Glomerular endothelial cell (primary cell): ENCODE measurements at places on chromosomes 1 and 21.

GRCh38 chr1:221254813-221255212, 375.6 kb downstream of the HLX start:
- DNase-seq, result no peak

DNA sequence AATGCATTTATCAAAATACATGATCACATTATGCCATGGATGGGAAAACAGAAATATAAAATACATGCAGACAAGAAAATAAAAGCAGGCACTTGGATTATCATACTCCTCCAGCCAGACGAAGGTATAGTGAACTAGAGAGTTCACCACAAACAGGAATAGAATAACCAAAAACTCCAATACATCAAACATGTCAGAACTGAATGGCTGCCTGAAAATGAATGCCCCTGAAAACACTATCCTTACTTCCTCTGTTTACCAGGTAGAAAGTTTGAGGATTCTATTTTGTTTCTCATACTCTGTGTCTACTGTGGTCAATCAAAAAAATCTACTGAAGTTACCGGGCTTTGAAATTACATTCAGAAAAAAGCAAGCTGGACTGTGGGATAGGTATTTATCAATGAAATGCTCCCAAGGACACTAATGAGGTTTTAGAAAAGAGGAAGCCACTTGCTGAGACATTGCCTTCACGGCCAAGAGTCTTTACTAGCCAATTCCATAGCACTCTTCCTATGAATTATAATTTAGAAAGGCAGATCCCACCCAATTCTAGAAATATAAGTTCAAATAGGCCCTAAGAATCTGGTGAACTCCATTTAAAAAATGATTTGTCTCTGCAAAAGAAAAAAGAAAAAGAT, 197.7 kb downstream of the SMYD3 start:
- DNase-seq, result no peak

- DNase-seq, result no peak
These were observed 12.0 kb upstream of the ARHGEF19 start for GRCh38 chr1:16224472-16224871.

- DNase-seq, result no peak
These were observed 9.4 kb downstream of the SLX9 start for GRCh38 chr21:44949161-44949778.

DNA sequence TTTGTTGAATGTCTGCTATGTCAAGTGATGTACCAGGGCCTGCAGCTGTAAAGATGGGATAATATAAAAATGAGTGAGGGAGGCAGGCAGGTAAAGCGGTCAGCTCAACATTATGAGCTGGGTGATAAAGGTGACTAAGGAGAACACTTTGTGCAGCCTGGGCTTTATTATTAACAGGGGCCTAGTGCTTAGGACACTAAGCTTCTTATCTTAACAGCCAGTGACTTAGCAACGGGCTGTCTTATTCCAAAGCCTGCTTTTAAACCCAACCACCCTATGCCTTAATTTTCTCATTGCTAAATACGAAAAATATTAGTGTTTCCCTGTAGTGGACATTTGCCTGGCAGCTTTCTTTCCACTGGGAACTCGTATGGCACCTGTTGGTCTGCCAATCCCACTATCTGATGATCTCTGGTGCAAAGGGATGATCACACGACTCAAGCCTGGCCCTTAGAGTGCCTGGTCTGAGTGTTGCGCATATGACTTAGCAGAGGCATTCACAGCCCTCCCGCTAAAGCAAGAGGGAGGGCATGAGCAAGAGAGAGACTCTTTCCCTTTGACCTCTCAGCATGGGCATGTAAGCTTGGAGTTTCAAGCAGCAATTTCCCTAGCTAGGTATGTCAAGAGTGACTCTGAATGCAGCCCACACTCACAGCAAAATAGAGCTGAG, 98.6 kb upstream of the PAPPA2 start:
- no peak for DNase-seq

DNA sequence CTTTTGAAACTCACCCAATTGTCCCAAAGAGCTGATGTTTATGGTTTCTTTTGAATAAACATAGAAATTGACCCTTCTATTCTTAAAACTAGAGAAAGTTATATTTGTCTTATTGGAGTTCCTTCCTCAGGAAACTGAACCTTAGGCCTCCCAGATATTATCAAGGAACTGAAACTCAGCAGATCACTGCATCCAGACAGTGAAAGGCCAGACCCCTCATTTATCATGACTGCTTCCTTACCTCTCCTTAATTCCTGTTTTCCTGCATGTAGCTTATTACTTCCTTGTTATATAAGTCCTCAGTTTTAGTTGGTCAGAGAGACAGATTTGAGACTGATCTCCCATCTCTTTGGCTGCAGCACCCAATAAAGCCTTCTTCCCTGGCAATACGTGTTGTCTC, 27.5 kb downstream of the SLC22A15 start:
- DNase-seq, result no peak

- DNase-seq, result no peak
These were observed 73.6 kb downstream of the PGBD5 start for GRCh38 chr1:230352537-230352936.

DNA sequence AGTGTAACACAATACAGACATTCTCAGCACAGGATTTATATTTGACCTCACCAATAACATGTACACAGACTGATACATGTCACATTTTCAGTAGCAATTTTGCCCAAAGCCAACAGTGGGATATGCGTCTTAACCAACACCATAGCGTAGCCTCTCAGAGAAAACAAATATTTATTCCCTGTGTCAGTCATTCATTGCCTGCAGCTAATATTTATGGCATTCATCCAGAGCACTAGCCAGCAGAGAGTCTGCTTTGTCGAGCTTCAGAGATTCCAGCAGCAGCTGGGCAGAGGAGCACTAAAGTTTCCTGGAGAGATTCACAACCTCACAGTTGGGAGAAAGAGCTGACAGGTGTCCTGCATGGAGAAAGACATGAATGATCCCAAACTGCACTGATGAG, 400.7 kb upstream of the DAB1 start:
- no peak for DNase-seq

GRCh38 chr1:180893614-180894013, 19.1 kb upstream of the KIAA1614 start:
- DNase-seq, result no peak

- peak; percentile 34 for DNase-seq
These were observed 248.6 kb downstream of the DNM3 start for GRCh38 chr1:172089768-172090510.

DNA sequence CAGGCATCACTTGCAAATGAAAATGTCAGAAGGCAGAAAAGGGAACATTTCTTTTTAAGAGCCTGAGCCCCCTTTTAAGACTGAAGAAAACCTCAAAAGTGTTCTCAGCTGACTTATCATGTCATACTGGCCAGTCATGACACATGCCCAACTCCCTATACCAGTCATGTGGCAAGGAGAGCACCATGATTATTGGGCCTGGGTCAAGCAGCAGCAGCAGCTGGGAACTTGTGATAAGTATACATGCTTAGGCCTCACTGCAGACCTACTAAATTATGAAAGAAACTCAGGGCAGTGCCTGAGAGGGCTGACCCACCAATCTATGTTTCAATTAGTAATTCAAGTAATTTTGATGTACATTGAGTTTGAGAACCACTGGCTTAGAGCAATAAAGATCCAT, 8.6 kb downstream of the RO60 start:
- no peak for DNase-seq

DNA sequence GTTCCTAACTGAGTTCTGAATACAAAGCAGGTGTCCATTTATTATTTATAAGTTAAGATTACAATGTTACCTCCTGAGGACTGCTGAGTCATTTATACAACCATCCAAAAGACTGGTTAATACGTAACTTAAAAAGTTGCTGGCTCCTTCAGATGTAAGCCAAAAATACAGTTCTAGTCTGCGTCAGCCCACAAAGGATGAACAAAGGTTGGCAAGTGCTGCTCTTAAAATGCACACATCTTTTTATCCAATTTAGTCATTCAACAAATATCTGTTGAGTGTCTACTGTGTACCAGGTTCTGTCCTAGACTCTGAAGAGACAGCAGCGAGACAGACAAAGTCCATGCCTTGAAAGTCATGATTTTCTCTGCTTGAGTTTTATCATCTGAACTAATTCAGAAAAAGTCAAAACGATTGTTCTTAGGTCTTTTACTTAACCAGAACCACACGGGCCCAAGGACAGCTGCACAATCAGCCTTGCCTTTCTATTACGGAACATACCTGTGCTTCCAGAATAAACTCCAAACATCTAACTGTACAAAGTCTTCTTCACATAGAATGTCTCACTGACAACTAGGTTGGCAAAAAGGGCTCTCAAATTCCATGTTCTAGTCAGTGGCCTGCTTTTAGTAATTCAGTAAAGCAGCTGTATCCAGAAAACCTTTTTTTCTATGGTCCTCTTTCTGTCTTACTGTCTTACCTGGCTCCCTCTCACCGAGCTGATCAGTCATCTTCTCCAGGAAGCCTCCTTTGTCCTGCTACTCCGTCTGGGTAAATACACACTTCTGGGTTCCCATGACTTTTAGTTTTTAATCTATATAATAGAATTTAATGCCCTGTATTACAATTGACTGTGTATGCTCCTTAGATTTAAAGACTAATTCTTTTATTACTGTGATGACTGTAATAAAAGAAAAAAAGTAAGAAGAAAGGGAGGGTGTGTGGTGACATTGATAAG, 15.5 kb upstream of the CNN3 start:
- no peak for DNase-seq

- no peak for DNase-seq
These were observed 1.2 kb downstream of the HP1BP3 start for GRCh38 chr1:20785907-20786252.

DNA sequence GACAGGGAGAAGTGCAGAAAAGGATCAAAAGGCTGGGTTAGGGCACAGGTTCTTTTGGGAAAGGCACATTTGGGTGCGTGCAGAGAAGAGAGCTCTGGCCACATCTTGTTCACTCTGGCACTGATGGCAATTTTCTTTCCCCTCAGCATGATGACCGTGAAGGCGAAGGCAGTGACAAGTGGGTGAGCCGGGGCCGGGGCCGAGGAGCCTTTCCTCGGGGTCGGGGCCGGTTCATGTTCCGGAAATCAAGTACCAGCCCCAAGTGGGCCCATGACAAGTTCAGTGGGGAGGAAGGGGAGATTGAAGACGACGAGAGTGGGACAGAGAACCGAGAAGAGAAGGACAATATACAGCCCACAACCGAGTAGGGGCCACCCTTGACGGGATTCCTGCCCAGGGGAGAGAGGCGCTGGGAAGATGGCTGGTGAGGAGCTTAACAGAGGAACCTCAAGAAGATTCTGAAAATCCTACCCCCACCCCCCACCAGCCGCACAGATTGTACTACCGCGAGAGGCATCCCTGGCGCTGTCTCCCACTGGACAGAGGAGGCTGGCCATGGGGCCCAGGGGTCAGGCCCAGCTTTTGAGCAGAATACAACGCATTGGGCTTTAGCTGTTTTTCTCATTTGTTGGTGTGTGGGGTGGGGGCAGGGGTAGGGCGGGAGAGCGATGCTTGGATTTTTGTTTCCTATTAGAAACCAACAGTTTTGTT, 2.4 kb upstream of the SH3D21 start:
- DNase-seq, result no peak
